ENCODE measurements at places on chromosomes 5 and 9.

- DNase-seq = no peak
These were observed 239.0 kb downstream of the EBF1 start for GRCh38 chr5:158860706-158861105.

- DNase-seq = no peak
These were observed 341.0 kb downstream of the EBF1 start for GRCh38 chr5:158758675-158759074.

DNA sequence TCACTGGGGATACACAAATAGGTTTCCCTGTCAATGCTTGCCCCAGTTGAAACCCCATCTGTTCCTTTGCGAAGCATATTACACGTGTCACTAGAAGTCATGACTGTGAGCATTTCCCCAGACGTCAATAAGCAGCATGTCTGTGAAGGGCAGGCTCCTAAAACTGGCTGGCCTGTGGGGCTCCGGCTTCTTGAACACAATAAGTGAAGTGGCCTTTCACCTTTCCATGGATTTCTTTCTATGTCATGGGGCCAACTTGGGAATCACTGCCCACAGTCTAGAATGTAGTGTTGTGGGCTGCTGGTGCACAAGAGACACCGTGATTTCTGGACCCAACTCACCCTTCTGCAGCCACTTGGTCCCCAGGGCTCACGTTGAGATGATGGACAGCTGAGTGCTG, 60.4 kb upstream of the CTSL start:
- DNase-seq = no peak

DNA sequence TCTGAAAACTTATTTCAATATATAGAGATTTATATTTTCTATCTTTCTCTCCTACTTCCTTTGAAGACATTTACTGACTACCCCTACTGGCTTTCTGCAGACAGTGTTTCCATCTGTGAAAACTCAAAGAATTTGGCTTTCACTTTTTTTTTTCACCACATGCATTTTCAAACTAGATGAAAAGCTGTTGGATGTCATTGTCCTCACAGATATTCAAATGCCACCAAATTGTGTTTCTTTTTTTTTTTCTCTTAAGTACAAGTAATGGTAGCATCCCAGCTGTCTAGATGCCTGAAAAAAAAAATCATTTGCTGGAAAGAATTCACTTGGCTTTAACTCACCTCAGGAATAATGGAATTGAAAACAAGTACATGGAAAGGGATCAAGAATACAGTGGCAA, 2258.6 kb upstream of the ACO1 start:
- DNase-seq = no peak

- DNase-seq = no peak
These were observed 432.9 kb upstream of the ACTBL2 start for GRCh38 chr5:57915536-57915935.
